ENCODE measurements at places on chromosomes 16 and 17.
A peak's percentile ranks its signal among the peaks of the same experiment; 100 is the strongest.

DNA sequence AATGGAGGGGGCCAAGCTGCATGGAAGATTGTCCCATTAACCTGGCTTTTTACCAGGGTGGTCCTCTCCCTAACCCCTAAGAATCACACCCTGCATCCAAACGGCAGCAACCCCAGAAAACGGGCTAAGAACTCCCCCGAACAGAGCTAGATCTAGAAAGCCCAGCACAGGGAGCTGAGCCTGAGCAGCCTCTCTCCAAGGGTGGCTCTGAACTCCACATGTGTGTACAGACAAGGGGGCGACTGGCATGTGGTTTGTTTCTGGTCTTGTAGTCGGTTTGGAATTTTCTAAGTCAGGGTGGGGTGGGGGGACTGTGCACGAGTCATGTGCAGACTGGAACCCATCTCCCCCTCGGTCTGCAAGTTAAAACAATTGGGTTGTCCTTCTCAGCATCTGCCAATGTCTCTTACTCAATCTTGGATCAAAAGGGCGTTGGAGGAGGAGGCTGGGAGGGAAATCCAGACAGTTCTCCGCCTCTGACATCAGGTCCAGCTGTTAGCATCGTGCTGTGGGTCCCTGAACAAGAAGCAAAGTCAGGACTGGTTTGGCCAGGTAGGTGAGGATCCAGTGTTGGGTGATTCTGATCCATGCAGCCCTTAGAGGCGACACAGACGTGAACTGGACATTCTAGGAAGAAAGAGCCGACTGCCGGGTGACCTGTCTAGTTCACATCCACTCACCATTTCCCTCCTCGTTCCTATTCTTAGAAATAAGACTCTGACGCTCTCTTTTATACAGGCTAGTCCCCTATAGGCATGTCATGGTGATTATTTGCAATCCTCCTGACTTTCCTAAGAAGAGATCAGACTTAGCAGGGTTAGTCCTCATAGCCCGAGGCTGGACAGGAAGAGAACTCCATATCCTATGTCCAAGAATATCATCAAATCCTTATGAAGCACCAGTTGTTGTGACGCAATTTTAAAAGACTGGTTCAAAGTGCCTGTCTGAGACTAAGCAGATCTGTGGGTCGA, 381.8 kb downstream of the SOX9 start:
- H3K36me3 ChIP-seq, result no peaks in the 10 kb centered on the region
- no peaks in the 10 kb centered on the region for H3K4me1 ChIP-seq
- no peak for DNase-seq
- no peak overlapping the region for H3K27ac ChIP-seq
- H3K27me3 ChIP-seq, result no peaks in the 10 kb centered on the region

DNA sequence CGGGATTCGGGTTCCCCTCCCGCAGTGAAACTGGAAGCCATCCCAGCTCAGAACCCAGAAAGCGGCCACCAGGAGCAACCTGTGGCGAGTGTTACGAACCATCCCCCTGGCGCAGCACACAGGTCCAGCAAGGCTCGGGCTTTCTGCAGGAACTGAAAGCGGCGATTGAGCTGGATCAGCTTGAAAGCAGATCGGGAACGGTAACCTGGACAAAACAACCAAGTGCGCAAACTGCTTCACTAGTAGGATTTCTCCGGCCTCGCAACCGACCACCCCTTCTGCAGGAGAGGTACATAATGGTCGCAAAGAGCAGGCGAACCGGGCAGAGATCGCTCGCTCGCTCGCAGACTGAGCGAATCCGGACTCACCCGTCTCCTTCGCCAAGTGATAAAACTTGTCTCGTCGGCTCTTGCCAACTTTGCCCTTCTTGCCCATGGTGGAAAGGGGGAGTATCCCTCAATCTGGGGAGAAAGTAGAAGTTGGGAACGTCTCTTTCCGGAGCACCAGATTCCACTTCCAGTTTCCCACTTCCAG, 696 bp upstream of the PSMC5 start:
- H3K27me3 ChIP-seq, result no peaks in the 10 kb centered on the region
- peaks cover 74% of the 10 kb centered on the region for H3K36me3 ChIP-seq
- DNase-seq, result no peak
- peak overlapping the region; percentile 98 for H3K27ac ChIP-seq

DNA sequence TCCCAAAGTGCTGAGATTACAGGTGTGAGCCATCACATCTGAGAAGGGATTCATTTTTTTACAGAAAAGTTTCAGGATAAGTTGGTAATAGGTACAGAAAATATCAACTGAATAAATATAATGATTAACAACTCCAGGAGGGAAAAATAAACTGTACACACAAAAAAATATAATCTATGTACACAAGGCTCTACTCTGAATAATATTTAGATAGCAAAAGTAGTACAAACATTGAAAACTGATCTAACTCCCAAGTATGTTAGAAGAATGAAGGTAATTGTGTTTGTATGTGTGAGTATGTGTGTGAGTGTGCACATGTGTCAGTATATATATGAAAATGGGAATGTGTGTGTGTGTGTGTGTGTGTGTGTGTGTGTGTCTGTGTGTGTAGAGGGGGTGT, 20.4 kb downstream of the TUBD1 start:
- DNase-seq, result no peak
- H3K27ac ChIP-seq, result no peak overlapping the region
- no peaks in the 10 kb centered on the region for H3K27me3 ChIP-seq
- H3K36me3 ChIP-seq, result peaks cover 16% of the 10 kb centered on the region
- H3K4me1 ChIP-seq, result no peaks in the 10 kb centered on the region

- H3K27me3 ChIP-seq, result peaks cover 9% of the 10 kb centered on the region
- no peak overlapping the region for H3K4me3 ChIP-seq
- no peaks in the 10 kb centered on the region for H3K4me1 ChIP-seq
- no peaks in the 10 kb centered on the region for H3K36me3 ChIP-seq
Measured at GRCh38 chr17:34797720-34798119, 163.5 kb downstream of the CCT6B start.
